ENCODE measurements at places on chromosomes 11 and 22. TPM values are rescaled to one million over a fixed set of nuclear protein-coding genes. Genes with fewer than 3 reads are reported as not detected.

DNA sequence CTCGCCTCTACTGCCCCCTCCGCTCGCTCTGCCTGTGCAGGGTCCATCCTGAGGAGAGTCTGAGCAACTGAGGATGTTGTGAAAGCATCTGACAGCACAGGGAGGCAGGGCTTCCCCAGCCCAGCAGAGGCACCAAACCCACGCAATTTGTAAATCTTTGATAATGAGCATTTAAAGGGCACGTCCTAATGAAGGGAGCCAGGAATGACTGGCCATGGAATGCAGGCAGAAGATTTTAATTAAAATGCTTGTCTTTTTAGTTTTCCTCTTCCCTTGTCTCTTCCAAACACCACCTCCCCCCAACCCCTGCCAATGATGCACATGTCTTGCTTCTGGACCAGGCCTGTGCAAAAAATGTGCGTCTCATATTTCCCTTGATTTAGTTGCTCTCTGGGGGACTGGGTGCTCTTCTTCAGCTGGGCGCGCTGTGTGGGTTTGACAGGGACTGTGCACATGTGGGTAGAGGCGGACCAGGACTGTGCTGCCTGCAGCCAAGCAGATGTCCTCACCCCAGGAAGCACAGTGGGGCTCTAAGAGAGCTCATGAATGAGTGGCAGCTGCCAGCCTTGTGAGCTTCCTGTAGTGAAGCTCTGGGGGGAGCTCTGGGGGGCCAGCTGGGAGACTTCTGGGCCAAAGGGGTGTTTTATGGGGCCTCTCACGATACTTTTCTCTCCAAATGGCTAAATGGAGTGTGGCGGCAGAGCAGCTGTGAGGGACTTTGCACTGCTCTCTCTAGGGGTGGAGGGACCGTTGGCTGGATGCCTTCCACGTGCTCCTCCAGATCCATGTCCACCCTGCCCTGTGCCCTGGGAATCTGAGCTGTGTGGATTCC is 273.5 kb downstream of the ST3GAL4 start:
- no peak for DNase-seq

The CSNK2A3 gene
- total RNA-seq, result 0.49 TPM

The FANCF gene
- total RNA-seq, result 26.6 TPM

The YPEL1 gene
- total RNA-seq, result 17.3 TPM

DNA sequence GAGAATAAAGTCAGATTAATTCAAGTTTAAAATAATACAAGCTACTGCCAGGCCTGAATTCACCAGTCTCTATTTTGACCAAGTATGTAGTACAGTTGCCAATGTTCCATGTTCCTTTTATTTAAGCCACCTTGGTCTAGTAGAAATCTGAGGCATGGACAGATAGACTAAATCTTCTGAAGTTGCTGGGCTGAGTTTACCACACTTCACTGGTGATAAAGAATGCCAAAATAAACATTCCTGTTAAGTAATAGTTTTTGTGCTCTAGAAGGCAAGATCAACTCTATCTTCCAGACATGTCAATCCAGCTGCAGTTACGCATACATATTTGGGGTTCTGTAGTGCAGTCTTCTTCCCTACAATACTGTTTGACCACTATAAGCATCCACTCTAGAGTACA is 83.9 kb upstream of the C11orf87 start:
- no peak for DNase-seq

GRCh38 chr11:35214792-35215193 is 75.8 kb downstream of the CD44 start:
- no peak for DNase-seq

GRCh38 chr11:3369366-3369765 is 9.6 kb downstream of the ZNF195 start:
- DNase-seq, result no peak

GRCh38 chr11:120058931-120059330 is 79.0 kb downstream of the TRIM29 start:
- no peak for DNase-seq

DNA sequence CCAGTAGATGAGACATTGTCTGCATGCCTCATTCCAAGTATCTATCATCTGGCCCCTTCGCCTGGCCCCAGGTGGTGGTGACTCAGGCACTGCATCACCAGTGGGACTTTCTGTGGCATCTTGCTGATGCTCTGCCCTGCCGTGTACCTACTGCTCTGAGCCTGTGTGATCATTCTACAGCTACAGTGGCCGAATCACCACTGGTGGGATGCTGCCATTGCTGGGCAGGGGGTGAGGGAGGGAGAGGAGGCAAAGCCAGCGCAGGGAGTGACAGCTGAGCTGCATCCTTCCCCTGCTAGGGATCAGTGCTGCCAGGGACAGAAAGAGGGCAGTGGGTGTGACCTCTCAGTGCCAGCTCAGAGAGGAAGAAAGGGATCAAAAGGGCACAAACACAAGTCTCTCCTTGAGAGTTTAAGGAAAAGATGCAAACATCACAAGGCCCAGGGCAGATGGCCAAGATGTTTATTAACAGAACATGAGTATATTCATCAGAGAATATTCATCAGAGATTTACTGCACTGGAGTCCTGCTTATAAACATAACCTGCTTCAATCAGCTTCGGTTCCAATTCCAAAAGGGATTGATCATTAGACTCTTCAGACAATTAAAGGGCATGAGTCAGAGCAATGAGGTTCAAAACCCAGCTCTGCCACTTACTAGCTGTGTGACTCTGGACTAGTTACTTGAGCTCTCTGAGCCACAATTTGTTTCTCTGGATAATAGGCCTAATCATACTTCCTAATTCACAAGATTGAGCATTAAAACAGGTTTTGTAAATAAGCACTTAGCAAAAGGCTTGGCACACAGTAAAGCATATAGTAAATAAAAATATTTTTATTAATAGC is 109.8 kb downstream of the NAT10 start:
- no peak for DNase-seq

Measured in B cell (primary cell).